ENCODE measurements at places on chromosomes 16 and 17.
A peak's percentile ranks its signal among the peaks of the same experiment; 100 is the strongest.

DNA sequence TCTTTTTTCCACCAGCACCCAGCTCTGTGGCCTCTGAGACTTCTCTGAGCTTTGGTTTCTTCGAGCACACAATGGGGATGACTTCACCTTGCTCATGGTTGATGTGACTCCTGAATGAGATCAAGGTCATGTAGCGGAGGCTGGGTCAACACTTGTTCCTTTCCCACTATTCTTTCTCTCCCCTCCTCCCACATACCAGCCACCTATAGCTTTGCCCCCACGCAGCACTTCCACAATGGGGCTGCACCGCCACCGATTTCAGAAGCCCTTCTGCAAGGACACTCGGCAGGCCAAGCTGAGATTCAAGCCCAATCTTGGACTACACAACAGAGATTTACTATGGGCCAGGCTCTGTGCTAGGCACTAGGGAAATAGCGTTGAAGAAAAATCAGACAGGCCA lies 14.4 kb downstream of the TRIM25 start:
- no peak for DNase-seq

- DNase-seq: no peak
Measured at GRCh38 chr16:50546125-50546524, 2.1 kb upstream of the NKD1 start.

- DNase-seq: no peak
Measured at GRCh38 chr16:75104836-75105235, 11.7 kb downstream of the LDHD start.

GRCh38 chr17:32514606-32515005 lies 27.8 kb downstream of the CDK5R1 start:
- DNase-seq: no peak

- no peak for DNase-seq
Measured at GRCh38 chr16:4505356-4506147, 29.4 kb downstream of the HMOX2 start.

DNA sequence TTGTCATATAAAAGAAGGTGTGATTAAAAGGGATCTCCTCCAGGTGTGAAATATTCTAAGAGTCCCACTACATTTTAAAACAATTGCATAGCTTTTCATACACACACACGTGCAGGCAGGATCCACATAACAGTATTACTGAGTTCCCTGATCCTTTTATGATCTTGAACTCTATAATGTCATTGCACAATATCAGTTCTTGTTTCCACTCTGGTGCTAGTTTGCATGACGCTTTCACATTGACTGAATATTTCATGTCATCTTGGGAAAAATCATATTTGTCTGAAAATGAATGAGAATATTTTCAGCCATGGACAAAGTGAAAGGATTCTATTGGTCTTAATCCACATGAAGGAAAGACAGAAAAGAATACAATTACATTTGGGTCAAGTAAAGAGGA lies 703.8 kb downstream of the CDH8 start:
- no peak for DNase-seq

DNA sequence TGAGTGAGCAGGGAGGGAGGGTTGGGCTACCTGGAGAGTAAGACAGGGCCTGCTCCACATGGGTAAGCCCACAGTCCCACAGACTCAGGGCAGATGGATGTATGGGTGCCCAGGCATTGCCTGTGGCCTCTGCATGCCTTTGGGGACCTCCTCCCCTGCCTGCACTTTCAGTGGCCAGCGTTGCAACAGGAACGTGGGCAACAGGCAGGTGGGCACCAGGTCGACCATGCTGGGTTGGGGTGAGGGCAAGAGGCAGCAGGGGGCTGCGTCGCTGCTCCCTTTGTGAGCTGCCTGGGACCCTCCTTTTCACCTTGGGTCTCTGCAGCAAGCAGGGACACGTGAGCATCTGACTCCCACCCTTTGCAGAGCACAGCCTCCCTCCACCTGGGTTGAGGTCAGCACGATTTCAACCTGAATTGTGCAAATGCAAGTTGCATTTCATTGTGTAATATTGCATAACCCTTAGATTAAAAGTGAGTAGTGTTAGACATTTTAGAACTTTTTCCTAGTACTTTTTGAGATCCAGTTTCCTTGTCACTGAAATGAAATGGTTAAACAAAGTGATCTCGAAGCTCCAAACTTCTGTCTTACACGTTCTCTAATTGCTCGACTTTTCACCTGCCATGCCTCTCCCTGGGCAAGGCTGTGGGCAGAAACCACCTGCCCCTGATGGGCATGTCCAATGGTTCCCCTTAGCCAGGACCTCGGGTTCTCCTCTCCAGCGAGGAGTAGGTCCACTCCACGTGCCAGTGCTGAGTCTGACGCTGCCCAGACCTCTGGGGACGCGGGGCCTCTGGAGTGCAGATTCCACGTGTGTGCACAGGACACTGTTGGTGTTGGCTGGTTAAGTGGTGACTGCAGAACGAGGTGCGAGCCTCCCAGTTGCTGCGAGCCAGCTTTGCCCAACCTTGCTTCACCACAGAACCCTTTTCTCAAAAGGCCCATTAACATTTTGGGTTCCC lies 32.9 kb upstream of the IL17C start:
- DNase-seq: no peak

- no peak for DNase-seq
Measured at GRCh38 chr17:66450008-66450851, 147.8 kb downstream of the PRKCA start.

DNA sequence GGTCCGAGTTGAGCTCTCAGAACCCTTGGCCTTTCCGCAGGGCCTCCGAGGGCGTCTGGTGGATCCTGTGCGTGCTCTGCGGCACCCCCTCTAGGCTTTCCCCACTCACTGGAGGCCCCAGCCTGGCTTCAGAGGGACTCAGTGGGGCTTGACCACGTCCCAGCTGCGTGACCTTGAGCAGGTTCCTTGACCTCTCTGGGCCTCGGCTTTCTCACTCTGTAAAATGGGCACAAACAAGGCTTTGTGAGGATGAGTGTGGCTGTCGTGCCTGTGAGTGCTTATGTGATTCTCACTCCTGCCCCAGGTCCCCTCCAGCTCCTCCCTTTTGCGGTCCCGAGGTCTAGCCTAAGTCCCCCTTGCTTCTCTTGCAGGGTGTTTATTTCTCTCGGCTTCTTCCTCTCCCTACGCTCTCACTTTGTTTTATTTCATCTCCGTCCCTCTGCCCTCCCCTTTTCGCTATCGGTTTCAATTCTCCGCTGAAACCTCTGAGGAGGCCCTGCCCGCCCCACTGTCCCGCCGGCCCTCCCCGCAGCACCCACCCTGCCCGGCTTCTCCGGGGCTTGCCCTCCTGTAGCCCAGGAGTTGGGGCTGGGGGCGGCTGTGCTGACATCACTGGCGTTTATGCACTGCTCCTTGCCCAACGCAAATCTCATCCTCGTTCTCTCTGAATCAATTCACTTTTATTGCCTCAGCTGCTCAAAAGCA lies 82.3 kb upstream of the CBX4 start:
- no peak for DNase-seq

GRCh38 chr17:72656130-72656763 lies 436.2 kb downstream of the SLC39A11 start:
- no peak for DNase-seq

DNA sequence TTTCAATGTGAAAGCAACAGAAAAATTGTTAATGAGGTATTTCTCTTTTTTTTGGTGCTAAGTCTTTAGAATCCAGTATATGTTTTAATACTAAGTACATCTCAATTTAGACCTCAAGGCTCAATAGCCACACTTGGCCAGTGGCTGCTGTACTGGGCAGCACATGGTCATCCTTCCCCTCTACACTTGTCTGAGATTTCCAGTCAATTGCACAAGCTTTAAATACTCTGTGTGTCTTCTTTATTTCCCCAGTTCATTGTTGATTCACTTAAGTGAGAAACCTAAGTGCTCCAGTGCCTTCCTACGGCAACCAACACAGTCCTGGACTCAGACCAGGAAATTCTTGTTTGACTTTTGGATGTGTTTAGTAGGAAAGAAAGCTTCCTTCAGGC lies 62.2 kb downstream of the TNRC6C start:
- DNase-seq: no peak

DNA sequence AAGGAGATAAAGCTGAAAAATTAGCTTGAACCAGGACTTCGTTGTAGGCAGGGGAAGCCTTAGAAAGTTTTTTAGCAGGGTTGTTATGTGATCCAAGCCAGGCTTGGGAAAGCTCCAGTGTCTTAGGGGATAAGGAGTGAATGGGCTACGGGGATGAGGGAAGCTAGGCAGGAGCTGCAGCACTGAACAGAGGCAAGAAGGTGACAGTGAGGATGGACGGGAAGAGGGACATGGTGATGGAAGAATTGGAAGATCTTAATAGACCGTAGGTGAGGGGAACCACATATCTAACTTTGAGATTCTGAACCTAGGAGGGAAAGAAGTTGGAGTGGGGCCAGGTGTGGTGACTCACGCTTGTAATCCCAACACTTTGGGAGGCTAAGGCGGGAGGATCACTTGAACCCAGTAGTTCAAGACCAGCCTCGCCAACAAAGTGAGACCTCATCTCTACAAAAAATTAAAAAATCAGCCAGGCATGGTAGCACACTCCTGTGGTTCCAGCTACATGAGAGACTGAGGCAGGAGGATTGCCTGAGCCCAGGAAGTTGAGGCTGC lies 3.2 kb downstream of the RHBDL3 start:
- no peak for DNase-seq

- no peak for DNase-seq
Measured at GRCh38 chr16:69610356-69610755, 44.6 kb downstream of the NFAT5 start.

- DNase-seq: no peak
Measured at GRCh38 chr17:17855976-17856375, 19.2 kb upstream of the SREBF1 start.

DNA sequence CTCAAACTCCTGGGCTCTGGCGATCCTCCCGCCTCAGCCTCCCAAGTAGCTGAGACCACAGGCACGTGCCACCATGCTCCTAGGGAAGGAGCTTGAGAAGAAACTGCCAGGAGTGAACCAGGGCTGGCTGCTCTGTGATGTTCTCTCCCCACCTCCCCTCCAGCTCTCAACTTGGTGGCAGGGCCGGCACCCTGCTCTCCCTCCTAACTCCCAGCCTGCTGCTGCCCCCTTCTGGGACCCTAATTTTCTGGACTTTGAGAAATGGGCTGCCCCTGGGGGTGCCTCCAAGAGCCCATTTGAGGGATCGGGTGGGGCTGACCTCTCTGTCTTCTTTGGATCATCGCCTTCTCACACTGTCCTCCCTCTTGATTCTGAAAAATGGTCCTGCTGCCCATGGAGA lies 14.9 kb upstream of the STAT3 start:
- no peak for DNase-seq

GRCh38 chr16:67926181-67926750 lies 5.4 kb downstream of the CTRL start:
- peak; percentile 22 for DNase-seq
